NCI-H2081 (cell line): ENCODE measurements at places on chromosomes 16 and 17.

- DNase-seq: no peak
Observed at GRCh38 chr17:57166803-57167202, 81.8 kb downstream of the AKAP1 start.

DNA sequence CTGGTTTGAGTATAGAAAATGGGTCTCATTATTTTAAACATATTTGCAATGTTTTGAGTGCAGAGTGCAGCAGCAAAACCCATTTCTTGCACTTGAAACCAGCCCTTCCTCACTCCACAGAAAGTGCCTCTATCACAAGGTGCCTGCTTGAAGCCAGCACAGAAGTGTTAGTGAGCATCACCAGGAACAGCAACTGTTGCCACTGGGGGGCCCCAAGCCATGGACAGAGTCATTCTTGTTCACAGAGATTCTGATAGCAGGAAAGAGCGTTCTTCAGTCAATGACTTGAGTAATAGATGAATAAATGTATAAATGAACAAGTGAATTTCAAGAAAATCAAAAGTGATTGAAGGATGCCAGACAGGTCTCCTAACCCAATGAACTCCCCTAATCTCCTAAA, 45.6 kb downstream of the CHD9NB start:
- DNase-seq: no peak

- DNase-seq: no peak
Observed at GRCh38 chr17:57751348-57751971, 6.4 kb upstream of the CCDC182 start.

GRCh38 chr17:42639525-42640113, 19.5 kb upstream of the TUBG2 start:
- no peak for DNase-seq

DNA sequence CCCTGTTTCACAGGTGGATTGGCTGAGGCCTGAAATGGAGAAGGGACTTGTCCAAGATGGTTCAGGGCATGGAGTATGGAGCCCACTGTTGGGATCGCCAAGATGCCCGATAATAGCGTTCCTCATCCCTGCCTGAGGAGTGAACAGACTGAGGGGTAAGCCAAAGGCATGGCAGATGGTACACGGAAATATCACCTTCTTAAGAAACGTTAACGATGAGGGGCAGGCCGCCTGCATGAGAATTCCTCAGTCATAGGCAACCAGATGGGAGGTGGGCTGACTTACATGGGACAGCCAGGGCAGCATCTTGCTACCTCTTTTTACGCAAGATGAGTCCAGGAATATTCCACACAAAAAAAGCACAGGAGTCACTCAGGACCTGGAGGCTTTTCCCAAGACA, 188.1 kb downstream of the CCDC182 start:
- DNase-seq: no peak

DNA sequence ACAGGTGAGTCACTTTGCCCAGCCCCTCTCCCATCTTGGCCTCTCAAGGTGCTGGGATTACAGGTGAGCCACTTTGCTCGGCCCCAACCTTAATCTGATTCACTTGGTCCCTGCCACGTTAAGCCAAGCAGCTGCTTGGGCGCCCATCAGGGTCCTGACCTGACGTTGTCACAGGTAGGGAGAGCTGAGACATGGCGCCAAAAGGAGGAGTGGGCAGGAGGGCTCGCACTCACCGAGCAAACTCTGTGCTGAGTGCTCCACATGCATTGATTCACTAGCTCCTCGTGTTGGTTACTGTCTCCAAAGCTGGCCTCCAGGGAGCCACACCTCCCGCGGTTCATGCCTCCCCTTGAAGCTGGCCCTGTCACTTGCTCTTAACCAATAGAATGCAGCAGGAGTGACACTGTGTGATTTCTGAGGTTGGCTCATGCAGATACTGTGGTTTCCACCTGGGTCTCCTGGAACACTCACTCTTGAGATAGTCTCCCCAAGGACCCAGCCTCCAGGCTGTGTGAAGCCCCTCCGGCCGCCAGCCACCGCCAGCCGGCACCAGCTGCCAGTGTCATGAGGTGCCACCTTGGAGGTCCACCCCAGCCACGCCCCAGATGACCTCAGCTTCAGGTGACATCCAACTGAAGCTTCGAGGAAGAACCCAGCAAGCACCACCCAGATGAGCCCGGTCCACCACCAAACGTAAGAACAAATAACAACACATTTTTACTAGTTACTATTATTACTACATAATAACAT, 223.0 kb downstream of the GSG1L start:
- DNase-seq: no peak

GRCh38 chr16:31706925-31707324, 166.7 kb upstream of the ZNF267 start:
- DNase-seq: no peak

- no peak for DNase-seq
Observed at GRCh38 chr16:1088295-1089170, 7.5 kb downstream of the C1QTNF8 start.

- no peak for DNase-seq
Observed at GRCh38 chr16:85853547-85854545, 45.1 kb upstream of the IRF8 start.

GRCh38 chr17:4342535-4342934, 23.9 kb downstream of the UBE2G1 start:
- DNase-seq: no peak

- peak; percentile 77 for DNase-seq
Observed at GRCh38 chr17:66214884-66215528, 14.2 kb downstream of the APOH start.

GRCh38 chr17:38967290-38967738, at the start of gene FBXO47:
Gene FBXO47 (minus strand): TSS chr17:38967403. CDS start chr17:38963025, 4,378 bp downstream.
- peak; percentile 46 for DNase-seq

DNA sequence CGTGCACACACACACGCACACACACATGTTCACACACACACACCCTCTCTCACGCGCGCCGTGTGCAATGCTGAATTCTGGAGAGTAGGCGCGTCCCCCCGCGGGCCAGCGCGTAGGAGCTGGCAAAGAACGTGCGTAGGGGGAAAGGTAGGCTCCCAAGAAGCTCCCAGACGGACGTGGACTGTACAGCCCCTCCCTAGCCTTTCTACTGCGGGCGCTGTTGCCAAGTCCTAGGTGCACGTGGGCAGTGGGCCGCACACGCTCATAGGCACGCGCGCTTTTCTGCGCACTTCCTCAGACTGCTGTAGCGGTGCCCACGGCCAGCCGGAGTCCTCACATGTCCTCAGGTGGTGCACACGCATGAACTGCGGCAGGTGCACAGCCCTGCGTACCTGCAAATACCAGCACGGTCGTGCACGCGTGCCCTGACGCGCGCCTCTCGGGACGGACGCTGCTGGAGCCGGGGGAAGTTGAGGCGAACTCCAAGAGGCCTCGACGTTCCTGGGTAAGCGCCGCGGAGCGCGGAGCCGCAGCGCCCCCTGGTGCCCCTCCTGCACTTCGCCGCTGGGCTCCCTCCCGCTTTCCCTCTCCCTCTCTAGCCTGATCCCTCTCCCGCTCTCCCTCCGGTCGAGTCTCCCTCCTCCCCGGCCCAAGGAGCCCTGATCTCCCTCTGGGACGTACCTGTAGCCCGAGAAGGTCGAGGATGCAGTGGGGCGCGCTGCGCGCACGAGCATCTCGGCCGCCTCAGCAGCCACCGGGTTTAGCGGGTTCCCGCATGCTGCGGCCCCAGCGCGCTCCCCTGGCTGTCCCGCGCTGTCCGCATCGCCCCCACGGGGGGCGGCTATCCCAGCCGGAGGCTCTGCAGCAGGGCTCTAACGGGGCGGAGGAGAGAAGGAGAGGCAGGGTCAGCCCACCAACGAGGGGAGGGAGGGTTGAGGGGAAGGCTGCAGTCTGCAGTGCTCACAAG, 749 bp downstream of the GRIN2A start:
- no peak for DNase-seq

DNA sequence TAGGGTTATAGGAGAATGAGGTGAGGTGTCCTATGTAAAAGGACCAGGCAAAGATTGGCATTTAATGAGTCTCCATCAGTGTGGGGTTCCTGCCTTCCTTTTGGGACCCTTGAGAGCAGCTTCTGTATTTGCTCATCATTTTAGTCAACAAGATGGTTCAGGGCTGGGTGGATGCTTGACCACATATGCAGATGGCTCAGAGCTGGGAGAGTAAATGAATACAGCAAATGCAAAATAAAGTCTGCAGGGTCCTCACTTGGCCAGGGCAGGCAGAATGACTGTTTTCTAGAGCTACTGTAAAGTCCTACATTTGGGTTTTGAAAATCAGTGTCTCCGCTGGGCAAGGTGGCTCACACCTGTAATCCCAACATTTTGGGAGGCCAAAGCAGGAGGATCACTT, 57.2 kb upstream of the ETV4 start:
- DNase-seq: no peak

- no peak for DNase-seq
Observed at GRCh38 chr16:29702269-29702668, 23.3 kb downstream of the QPRT start.

DNA sequence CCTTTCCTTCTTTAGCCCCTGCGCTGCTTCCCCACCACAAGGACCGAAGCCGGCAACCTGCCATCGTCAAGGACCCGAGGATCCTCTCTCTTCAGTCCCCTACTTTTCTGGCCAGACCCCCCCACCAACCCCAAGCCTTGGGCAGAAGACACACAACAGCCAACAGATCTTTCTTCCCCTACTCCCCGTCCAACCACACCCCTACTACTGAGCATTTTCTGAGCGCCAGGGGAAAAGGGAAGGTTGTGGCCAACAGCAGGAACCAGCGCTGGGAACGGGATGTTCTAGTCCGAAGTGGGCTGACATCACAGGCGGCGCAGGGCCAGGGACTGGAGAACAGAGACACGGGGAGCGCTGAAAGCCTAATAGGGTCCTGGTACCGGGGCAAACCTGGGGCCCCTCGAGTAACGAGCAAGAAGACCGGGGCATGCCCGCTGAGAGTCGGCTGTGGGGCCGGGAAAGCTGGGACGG, 528 bp downstream of the PER1 start:
- DNase-seq: no peak

GRCh38 chr16:3004319-3004718, 8.4 kb upstream of the CLDN9 start:
- DNase-seq: peak; percentile 30

GRCh38 chr17:76009969-76010661, 9.5 kb downstream of the CDK3 start:
- DNase-seq: no peak

GRCh38 chr17:76014925-76015261, 12.2 kb downstream of the EVPL start:
- peak; percentile 16 for DNase-seq

DNA sequence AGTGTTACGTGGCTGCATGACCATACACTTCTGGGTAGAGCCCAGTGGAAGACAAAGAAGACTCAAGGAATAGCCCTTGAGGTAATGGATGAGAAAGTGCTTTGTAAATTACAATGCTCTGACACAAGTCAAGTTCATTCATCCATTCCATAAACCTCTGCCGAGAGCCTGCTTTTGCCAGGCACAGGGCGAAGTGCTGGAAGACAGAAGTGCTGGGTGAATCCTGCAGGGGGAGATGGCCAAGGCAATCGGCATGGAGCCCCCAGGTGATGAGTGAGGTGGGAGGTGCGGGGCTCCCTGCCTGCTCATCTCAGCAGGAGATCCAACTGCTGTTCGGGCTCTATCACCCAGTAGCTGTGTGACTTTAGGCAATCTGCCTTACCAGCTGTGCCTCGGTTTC, 2.8 kb upstream of the SOCS3 start:
- DNase-seq: no peak

DNA sequence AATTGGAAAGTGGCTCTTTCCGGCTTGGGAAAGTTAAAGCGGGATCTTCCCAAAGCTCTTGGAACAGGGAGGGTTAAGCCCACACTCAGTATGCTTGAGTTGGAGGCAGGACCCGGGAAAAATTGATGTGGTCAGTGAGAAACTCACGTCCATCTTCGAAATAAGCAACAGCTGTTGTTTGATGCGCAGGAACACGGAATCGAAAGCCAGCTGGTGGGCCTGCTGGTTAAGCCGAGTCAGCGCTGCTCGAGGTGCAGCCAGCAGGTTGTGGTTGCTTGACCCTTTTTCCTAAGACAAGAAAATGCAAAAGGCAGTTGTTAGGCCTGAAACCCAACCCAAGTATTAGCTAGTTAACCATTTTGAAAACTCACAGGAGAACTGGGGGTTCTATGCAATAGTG, 49.4 kb downstream of the COG7 start:
- DNase-seq: no peak

- DNase-seq: no peak
Observed at GRCh38 chr17:49252148-49252695, 21.6 kb upstream of the PHOSPHO1 start.

DNA sequence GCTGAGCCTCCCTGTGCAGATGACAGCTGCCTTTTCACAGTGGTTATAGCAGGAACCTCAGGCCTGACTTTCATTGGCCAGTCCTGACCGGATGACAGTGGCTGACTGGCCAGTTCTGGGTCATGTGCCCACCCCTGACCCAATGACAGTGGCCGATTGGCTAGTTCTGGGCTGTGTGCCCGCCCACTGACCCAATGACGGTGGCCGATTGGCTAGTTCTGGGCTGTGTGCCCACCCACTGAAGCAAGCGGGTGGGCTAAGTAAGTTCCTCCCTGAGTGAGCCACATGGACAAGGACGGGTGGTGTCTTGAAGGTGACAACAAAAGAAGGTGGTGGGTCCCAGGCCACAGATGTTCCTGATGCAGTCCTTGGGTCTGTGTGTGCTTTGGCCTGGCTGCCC, 9.5 kb downstream of the DEF8 start:
- DNase-seq: no peak

DNA sequence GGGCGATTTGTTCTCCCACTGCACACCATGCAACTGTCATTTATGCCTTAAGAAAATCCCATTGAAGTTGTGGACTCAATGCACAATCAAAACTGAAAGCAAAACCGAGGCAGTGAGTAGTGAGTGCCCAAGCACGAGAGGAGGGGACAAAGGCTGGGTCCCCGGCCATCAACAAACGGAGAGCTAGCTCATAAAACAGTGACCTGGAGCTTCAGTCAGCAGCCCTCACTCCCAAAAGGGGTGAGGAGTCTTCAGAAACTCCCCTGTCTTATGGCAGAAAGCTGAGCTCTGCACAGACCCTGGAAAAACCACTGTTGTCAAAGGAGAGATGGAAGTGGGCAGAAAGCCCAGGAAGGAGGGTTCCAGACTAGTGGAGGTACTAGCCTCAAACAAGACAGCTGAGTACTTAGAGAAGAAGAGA, 96.9 kb downstream of the ADCY9 start:
- DNase-seq: no peak

DNA sequence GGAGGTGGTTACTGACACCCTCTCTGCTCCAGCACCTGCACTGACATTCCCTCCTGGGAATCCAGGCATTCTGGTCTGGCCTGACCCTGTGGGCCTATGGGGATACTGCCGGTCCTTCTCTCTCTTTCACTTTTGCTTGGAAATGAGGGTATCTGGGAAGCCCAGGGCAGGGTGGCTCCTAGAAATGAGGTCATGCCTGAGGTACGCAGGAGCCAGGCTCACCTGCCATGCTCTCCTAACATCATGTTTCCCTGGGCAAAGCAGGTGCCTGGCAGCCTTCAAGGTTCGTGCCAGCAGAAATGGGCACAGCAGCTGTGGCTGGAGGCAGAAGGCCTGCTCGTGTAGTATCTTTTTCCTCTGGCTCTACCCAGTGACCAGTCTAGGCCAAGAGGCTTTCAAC, 3.3 kb downstream of the ITGA3 start:
- no peak for DNase-seq

DNA sequence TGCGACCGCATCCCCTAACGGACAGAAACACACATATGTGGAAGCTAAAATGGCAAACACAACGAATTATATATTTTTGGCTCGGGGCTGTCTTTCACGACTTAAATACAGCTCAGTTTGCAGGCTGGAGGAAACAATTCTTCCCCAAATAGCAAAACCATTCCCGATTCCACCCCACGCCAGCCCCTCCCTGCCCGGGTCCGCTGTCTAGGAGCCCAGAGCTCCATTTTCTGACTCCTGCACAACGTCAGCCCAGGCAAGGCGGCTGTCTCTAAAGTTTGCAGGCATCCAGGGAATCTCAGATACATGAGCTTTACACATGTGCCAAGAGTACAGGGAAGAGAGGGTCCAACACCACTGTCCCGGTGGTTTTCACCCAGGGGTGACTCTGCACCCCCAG, 110.5 kb downstream of the ADCY9 start:
- no peak for DNase-seq
